Activated T-cell treated with anti-CD3 and anti-CD28 coated beads for 1 hour (primary cell): ENCODE measurements at places on chromosomes 13 and 19.

DNA sequence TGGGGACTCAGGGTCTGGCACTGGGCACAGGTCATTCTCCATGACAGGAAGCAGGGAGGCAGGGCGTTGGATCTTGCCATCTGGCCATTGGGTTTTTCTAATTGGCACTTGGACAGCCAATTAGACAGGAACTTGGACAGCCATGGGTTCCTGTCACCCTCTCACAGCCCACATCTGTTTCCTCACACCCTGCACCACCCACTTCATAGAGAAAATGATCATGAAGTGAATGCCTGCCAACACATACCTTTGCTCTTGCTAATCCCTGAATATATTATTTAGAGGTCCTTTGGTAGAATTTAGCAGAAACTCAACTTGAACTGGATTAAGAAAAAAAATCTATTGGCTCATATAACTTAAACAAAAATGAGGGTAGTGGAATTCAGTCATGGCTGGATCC lies 4.9 kb upstream of the OLFM2 start:
- no peak for DNase-seq

- DNase-seq, result no peak
Observed at GRCh38 chr19:1082928-1083816, 12.0 kb downstream of the POLR2E start.

DNA sequence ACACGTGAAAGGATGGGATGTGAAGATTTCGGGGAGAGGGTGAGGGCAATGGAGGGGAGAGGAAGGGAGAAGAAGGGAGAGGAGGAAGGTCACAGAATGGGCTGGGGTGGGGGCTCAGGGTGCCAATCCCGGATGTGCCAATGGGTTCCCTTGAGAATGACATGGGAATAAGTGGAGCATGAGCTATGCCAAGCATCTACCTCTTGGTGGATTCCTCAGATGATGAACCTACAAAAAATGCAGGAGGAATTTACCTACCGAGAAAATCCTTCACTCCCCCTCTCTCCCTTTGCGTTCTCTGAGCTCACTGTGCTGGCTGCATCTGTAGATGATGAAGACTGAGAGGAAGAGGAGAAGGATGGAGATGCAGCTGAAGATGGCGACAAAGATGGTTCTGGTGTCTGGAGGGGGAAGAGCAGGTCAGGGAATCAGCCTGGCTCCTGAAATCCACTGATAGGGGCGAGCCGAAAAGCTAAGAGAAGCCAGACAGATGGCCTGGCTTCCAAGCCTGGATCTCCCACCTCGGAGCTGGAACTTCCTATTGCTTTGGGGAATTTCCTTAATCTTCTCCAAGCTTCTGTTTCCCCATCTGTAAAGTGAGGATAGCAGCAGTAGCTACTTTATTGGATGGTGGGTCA lies 21.6 kb downstream of the VSTM1 start:
- DNase-seq, result no peak

DNA sequence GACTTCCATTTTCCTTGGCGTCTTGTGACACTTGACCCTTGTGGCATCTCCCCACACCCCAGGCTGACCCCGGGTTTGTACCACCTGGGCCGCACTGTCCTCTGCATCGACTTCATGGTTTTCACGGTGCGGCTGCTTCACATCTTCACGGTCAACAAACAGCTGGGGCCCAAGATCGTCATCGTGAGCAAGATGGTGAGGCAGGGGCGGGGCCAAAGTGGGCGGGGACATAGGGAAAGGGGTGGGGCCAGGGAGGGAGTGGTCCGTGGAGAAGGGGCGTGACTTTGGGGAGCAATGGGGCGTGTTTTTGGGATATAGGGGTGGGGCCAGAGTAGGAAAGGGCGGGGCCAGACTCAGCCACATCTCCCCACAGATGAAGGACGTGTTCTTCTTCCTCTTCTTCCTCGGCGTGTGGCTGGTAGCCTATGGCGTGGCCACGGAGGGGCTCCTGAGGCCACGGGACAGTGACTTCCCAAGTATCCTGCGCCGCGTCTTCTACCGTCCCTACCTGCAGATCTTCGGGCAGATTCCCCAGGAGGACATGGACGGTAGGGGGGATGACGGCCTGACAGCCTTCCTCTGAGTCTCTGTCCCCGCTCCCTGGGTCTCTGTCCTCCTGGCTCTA lies 42.8 kb downstream of the TRPM4 start:
- no peak for DNase-seq

DNA sequence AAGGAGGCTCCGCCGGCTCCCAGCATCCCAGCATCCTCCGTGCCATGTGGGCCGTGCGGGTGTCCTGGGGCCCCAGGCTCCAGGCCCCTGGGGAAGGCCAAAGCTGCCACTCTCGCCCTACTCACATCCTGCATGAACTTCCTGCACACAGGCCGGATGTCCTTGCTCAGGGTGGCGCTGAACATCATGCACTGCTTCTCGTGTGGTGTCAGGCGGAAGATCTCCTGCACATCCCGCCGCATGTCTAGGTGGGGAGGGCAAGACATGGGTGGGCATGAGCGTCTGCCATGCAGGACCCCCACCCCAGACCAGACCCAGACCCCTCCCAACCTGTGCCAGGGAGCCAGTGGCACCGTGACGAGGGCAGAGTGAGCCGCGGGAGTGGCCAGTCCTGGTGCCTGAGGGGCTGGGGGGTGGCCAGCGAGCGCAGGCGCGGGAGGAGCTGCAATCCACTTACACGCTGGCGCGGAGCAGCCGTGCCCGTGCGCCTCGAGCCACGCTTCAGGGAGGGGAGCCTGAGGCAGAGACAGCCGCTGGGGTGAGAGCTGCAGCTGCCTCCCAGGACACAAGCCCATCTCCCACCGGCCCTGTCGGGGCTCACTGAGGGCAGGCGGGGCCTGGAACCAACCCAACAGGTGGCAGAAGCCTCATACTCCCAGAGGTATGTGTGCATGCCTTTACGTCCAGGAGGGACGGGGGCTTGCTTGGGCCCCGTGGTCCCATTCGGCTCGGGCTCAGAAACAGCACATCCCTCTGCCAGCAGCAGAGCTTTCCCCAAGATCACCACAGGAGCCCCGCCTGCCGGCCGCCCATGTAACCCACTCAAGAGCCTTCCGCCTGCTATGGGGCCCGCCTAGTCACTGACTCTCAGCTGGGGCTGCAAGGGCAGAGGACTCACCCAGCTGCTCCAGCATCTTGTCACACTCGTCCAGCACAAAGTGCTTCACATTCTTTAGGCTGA lies 8.8 kb downstream of the DDX39A start:
- DNase-seq, result no peak
